ENCODE measurements at places on chromosomes 7 and 10. TPM values are rescaled to one million over a fixed set of nuclear protein-coding genes. Genes with fewer than 3 reads are reported as not detected.

DNA sequence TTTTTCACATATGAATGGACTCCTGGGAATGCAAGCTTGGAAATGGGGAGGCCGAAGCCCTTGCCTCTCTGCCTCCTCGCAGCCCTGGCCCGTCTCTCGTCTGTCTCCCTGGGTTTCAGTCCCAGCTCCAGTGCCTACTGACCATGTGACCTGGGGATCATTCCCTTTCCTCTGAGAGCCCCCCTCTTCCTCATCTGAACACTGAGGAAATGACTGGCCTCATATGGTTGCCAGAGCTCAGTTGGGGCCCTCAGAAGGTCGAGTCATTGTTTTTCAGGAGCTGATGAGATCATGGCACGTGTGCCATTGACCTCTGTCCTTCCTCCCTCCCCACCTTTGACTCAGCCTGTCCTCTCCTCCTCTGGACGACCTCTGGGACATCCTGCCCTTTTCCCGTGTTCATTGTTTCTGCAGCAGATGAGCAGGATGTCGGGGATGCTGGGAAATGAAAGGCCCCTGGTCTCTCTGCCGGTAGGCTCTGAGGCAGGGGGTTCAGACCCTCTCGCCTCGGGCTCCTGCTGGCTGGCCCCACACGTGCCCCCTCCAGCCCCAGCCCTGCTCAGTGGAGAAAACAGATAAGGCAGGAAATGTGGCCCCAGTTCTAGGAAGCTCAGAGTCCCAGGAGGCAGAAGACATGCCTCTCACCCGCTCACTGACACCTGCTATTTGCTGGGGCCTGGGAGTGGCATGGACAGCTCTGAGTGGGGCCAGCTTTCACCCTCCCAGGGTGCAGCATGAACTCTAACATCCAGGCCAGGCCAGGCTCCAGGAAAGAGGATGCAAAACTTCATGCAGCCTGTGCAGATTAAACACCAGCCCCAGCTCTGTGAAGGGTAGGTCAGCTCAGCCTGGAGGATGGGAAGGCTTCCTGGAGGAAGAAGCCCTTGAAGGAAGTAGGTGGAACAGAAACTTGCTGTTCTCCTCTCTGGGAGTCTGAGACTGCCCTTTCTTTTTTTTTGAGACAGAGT is 8.3 kb upstream of the PPP1R35 start:
- no peak overlapping the region for H3K4me3 ChIP-seq
- H3K36me3 ChIP-seq = no peaks in the 10 kb centered on the region

Gene MEOX2
- total RNA-seq = not detected

- peaks cover 14% of the 10 kb centered on the region for H3K27me3 ChIP-seq
- no peak for DNase-seq
- H3K4me1 ChIP-seq = peaks cover 7% of the 10 kb centered on the region
- H3K36me3 ChIP-seq = no peaks in the 10 kb centered on the region
Observed at GRCh38 chr7:155255621-155256020, 42.1 kb upstream of the INSIG1 start.

DNA sequence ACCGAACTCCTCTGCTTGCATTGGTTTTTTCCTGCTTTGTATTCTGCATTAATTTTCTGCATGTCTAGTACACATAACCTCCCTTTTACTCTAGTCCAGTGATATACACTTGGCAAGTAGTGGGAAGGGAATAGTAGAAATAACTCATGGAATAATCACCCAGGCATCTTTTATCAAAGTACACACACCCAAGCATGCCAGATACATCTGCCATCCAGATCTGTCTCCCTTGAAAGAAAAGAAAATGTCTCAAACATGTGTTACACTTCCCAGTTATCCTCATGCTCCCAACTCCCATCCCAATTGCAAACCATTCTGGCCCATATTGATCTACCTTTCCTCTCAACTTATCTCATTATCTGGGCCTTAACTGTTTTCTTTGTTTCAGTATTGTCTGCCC is 79.0 kb downstream of the PHYHIPL start:
- H3K27ac ChIP-seq = no peak overlapping the region
- H3K4me1 ChIP-seq = no peaks in the 10 kb centered on the region
- no peak overlapping the region for H3K4me3 ChIP-seq
- H3K27me3 ChIP-seq = no peaks in the 10 kb centered on the region

DNA sequence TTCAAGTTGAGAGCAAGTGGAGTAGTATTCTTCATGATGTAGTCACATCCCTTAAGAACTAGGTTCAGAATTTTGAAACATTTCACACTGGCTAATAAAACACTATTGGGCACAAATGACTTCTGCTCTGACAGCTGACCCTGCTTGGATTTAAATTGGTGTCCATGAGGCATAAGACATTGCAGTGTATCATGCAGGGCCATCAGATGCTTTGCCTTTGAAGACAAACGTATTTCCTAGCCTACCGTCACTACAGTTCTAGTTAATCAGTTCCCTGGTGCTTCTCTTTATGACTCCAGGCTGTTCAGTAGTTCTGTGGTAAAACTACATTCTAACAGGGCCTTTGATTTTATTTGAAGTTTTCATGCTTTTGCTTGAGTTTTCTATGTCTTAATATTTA is 168.5 kb upstream of the ZNF804B start:
- no peak overlapping the region for H3K4me3 ChIP-seq
- H3K27me3 ChIP-seq = no peaks in the 10 kb centered on the region
- no peak overlapping the region for H3K27ac ChIP-seq
- H3K4me1 ChIP-seq = no peaks in the 10 kb centered on the region
- H3K36me3 ChIP-seq = no peaks in the 10 kb centered on the region
- no peak for DNase-seq

GRCh38 chr7:151806204-151806603 is 70.7 kb downstream of the PRKAG2 start:
- peaks cover 27% of the 10 kb centered on the region for H3K4me1 ChIP-seq
- H3K36me3 ChIP-seq = no peaks in the 10 kb centered on the region
- peak; percentile 74 for DNase-seq
- no peaks in the 10 kb centered on the region for H3K27me3 ChIP-seq
- H3K4me3 ChIP-seq = no peak overlapping the region
- no peak overlapping the region for H3K27ac ChIP-seq

GRCh38 chr7:105653441-105654005 is 72.2 kb upstream of the EFCAB10 start:
- peak overlapping the region; percentile 24 for H3K27ac ChIP-seq
- H3K4me3 ChIP-seq = no peak overlapping the region
- peaks cover 72% of the 10 kb centered on the region for H3K4me1 ChIP-seq
- no peaks in the 10 kb centered on the region for H3K27me3 ChIP-seq
- DNase-seq = no peak

Gene IDI2
- not detected for total RNA-seq

GRCh38 chr7:28621369-28621841 is 209.1 kb downstream of the CREB5 start:
- DNase-seq = no peak
- no peaks in the 10 kb centered on the region for H3K36me3 ChIP-seq

Gene ASB10
- not detected for total RNA-seq

DNA sequence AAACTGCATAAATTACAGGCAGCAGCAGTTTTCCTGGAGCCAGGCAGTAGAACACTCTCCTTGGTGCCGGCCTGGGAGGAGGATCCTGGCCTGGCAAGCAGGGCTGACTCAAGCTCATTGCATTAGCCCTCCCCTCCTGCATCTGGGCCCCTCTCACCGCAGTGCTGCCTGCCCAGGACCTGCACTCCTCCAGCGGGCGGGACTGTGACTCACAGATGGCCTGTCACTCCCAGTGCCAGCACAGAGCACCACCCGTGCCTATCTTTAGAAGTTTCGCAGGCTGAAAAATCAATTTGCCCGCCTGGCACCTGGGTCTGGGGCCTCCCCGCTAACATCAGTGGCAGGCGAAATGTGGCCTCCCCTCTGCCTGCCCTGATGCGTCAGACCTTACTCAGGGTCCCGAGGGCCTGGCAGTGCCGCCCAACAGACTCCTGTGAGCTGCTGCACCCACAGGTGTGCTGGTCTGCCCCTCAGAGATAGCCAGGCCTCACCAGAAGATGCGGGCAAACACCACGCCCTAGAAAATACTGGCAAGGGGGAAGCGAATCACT is 123.8 kb downstream of the KCNMA1 start:
- no peak overlapping the region for H3K4me3 ChIP-seq
- no peaks in the 10 kb centered on the region for H3K36me3 ChIP-seq
- no peak overlapping the region for H3K27ac ChIP-seq
- H3K4me1 ChIP-seq = no peaks in the 10 kb centered on the region
- H3K27me3 ChIP-seq = no peaks in the 10 kb centered on the region
- no peak for DNase-seq

Gene SLC25A28
- total RNA-seq = 31.1 TPM

DNA sequence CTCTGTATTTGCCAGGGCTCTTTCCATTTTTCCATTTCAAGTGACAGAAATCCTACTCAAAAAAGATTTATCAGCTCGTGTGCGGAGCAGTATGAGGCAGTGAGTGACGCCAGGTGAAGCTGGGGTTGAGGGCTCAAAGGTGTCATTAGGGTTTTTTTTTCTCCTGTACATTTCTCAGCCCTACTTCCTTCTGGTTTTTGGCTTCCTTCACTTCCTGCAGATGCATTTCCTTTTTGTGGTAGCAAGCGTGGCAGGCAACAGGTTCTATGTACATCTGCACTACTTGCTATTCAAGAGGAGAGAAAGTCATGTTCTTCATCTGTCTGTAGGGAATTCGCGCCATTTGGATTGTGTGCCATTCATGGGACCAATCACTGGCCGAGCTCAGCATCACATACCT is 52.8 kb upstream of the AOAH start:
- no peak overlapping the region for H3K27ac ChIP-seq
- H3K36me3 ChIP-seq = no peaks in the 10 kb centered on the region
- peaks cover 9% of the 10 kb centered on the region for H3K27me3 ChIP-seq
- no peak overlapping the region for H3K4me3 ChIP-seq

DNA sequence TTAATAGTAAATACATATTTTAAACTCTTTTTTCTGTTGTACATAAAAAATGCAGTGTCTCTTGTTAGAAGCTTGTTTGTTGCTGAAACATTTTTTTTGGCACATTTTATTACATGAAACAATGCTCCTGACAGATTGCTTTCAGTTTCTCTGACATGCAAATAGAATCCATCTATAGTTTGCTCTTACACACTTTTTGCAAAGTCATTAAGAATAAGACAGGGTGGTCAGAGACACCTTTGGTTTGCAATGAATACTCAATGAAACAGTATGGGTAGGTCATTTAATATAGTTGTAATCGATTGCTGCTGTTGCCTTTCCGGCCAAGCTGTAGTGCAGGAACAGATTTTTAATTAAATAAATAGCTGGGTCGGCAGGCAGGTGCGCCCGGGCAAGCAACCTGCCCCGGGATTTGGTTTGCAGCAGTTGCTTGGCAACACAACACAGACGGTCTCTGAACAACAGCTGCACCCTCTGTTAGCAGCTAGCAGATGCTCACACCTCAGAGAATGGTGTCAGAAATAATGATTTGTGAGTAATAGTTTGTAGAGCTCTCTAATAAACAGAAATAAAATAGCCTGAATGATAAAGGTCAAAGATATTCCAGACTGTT is 115.7 kb upstream of the CACNA2D1 start:
- DNase-seq = no peak
- no peaks in the 10 kb centered on the region for H3K4me1 ChIP-seq
- H3K27ac ChIP-seq = no peak overlapping the region
- no peaks in the 10 kb centered on the region for H3K27me3 ChIP-seq
- H3K4me3 ChIP-seq = no peak overlapping the region

DNA sequence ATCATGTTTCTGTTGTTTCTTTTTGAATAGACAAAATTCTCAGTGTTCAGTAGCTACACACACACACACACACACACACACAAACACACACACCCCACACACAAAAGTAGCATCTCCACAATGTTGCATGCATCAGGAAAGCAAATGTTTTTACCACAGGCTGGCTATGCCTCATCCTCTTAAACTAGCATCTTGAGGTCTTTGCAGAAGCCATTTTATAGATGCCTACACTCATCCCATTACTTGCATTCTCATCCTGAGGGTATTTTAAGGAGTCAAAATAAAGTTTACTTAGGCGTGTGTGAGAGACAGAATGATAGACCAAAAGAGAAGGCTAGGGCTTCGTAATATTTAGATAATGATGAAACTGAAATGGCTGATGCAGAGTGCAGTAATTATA is 7.9 kb upstream of the INHBA start:
- no peaks in the 10 kb centered on the region for H3K36me3 ChIP-seq

- H3K36me3 ChIP-seq = no peaks in the 10 kb centered on the region
- no peak for DNase-seq
- H3K4me1 ChIP-seq = no peaks in the 10 kb centered on the region
- H3K27me3 ChIP-seq = no peaks in the 10 kb centered on the region
Observed at GRCh38 chr10:70722820-70723424, 50.6 kb downstream of the ADAMTS14 start.

DNA sequence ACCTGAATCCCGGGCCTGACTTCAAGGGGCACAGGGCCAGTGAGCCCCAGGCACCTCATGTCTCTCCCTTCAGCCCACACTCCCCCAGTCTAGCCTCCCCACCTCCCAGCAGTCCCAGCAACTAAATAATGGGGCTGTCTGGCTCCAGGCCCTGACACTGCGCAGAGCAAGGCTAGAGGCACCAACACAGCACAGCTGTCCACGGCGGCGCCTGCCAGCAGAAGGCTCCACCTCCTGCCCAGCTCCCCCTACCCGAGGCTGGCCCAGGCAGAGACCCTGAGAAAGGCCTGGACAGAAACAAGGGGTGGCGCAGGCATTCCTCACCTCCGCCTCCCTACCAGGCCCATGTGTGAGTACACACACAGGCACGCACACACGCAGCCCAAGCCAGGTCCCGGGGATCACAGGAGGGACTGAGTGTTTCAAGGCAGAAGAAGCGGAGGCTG is 6.1 kb downstream of the KCNH2 start:
- peaks cover 12% of the 10 kb centered on the region for H3K4me1 ChIP-seq
- no peak overlapping the region for H3K27ac ChIP-seq
- no peak for DNase-seq
- H3K36me3 ChIP-seq = no peaks in the 10 kb centered on the region
- H3K4me3 ChIP-seq = no peak overlapping the region

Gene CCDC6
- 28.1 TPM for total RNA-seq

Gene SUN3
- not detected for total RNA-seq

DNA sequence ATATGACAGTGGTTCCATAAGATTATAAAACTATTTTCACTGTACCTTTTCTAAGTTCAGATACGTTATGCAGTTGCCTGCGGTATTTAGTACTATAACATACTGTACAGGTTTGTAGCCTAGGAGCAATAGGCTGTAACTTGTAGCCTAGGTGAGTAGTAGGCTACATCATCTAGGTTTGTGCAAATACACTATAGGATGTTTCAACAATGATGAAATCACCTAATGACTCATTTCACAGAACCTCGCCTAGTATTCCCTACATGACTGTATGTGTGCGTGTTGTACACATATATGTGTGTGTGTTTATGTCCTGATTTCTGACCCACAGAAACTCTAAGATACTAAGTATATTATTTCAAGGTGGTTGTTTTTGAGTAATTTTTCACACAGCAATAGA is 139.0 kb downstream of the HERPUD2 start:
- H3K36me3 ChIP-seq = no peaks in the 10 kb centered on the region
- H3K4me3 ChIP-seq = no peak overlapping the region
- H3K27ac ChIP-seq = no peak overlapping the region

Measured in A673 (cell line).